CD4-positive, alpha-beta T cell treated with Interleukin-21 for 1 hour (primary cell): ENCODE measurements at places on chromosomes 6 and 20.

DNA sequence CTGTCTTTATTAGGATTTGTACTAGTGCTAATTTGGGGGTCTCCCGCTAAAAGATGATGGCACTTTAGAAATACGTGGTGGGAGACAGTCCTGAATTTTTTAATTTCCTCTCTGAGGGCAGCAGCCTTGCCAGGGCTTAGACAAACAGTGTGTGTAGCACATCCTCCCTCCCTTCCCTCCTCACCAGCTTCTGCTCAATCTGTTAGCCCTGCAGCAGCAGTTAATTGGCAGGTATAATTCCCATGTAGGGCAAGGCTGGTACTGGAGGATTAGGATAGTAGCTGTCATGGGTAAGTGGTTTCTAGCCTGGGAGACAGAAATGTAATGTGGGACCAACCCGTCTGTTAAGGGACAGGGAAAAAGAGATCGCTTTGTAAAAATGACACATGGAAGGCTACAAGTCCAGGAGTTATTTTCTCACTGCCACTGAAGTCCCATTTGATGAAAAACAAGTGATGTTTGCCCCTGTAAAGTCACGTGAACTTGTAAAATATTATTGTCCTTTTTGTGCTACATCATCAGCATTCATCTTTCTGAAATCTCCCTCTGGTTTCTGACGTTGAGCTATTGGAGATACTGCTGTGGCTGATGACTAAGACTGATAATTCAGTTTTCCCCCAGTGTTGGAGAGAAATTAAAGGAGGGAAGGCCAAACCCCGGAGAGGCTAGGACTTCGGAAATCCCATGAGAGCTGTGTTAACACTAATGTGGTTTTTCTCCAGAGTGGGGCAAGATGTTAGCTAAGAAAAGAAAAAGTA, 40.6 kb downstream of the CTNNBL1 start:
- no peak for DNase-seq

GRCh38 chr6:48290595-48290994, 179.6 kb upstream of the PTCHD4 start:
- DNase-seq, result no peak

- no peak for DNase-seq
Measured at GRCh38 chr6:144216668-144217218, 66.4 kb downstream of the STX11 start.

GRCh38 chr6:5584078-5584482, 322.8 kb downstream of the FARS2 start:
- no peak for DNase-seq

DNA sequence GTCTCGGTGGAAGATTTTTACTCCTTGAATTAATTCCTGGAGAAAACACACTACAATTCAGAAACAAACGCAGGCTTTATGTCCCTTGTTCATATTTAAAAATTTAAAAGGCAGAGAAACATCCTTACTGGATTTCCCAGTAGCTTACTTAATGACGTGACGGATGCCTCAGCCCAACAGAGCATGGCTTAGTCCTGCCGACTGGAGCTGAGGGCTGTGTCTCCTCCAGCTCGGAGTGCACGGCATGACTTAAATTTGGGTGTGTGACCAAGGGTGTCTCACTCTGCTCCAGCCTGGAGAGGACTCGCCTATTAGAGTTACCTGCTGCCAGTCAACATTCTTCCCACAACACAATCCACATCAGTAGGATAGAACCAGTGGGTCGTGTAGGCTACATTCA, 107.1 kb downstream of the PSMB1 start:
- DNase-seq, result no peak

GRCh38 chr6:12749531-12750379, 33.2 kb downstream of the PHACTR1 start:
- DNase-seq, result no peak

DNA sequence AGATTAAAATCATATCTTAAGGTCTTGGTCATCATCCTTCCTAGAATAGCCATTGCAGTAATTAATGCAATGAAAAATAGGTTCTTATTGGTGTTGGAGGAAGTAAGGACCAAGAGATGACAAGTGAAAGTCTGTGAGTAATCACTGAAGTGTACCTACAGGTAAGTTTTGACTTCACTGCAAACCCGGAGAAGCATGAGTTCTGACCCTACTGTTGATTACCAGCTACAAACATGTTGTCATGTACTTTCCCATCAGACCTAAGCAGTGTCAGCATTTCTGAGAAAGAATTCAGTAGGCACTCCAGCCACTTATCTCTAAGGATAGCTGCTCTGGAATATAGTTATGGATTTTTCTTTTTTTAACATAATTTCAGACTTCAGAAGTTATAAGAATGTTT, 280.9 kb downstream of the ZFAND3 start:
- no peak for DNase-seq

- no peak for DNase-seq
Measured at GRCh38 chr6:485655-486170, 94.2 kb downstream of the IRF4 start.

DNA sequence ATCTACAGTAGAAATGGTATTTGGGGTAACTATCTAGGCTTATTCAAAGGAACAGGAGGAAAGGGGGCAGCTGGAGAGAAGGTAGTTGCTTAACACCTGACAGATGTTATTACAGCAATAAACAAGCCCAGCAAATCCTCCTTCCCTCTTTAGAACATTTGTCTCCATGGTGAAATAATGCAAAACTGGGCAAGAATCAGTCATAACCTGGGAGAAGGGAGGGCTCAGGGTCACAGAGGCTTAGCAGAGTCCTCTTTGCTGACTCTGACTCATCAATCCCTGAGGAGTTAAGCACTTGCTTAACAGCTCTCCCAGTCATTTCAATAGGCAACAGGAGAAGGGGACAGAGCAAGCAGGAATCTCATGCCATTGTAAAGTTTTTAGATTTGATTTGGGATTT, 230.3 kb downstream of the IBTK start:
- DNase-seq, result no peak

- DNase-seq, result peak; percentile 82
Measured at GRCh38 chr6:159693894-159694545, 979 bp upstream of the SOD2 start.

DNA sequence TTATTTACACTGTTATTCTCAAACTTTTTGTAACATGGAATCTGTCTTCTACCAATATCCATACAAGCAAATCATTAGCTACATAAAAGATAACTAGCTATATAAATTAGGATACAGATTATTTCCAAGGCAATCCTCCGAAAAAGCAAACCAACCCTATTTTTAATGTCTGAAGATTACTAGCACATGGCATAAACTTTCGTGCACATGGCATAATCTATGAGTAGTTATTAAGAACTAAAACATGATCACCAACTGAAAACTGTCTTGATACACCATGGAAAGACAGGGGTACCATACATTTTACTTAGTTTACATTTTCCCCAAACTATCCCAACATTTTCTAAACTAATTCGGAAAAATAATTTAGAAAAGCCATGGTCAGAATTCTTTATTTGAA, 54.4 kb downstream of the CYP39A1 start:
- DNase-seq, result no peak

- no peak for DNase-seq
Measured at GRCh38 chr6:8881663-8882062, 446.3 kb upstream of the SLC35B3 start.

DNA sequence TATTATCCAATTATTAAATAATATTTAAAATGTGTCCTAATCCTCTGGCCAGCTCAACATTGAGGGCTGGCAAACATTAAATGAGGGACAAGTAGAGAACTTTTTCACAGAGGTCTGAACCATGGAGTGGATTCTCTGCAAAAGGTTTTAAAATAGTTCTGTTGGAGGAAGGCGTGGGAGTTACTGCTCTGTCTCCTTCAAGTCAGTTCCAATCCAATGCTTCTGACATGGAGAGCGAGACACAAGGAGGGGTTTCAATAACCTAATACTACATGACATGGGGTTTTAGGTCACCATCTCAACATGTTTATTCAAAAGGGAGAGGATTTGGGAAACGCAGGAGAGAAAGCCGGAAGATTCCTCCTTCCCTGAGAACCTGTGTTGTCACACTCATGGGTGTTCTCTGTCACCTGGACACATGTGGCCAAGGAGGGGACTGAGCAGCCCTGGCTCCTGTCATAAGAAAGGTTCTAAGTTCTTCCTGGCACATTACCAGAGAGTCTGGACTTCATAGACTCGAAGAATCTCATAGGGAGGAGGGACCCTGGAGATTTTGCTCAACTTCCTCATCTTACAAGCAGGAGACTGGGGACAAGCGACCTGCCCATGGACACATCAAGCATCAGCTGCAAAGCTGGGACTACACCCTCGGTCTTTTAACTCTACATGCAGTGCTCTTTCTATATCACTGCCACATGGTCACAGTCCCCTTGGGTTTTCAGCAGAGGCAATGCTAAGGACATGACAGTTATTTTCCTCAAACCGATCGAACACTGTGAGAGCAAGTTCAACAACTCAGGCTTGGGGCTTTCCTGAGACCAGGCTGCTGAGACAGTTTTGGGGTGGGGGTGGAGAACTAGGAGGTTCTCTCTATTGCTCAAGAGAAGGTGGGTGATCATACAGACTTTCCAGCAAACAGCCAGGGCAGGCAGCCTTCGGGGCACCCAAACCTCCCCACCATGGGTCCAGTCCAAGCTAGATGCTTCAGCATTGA, 38.6 kb downstream of the PRDM1 start:
- no peak for DNase-seq

DNA sequence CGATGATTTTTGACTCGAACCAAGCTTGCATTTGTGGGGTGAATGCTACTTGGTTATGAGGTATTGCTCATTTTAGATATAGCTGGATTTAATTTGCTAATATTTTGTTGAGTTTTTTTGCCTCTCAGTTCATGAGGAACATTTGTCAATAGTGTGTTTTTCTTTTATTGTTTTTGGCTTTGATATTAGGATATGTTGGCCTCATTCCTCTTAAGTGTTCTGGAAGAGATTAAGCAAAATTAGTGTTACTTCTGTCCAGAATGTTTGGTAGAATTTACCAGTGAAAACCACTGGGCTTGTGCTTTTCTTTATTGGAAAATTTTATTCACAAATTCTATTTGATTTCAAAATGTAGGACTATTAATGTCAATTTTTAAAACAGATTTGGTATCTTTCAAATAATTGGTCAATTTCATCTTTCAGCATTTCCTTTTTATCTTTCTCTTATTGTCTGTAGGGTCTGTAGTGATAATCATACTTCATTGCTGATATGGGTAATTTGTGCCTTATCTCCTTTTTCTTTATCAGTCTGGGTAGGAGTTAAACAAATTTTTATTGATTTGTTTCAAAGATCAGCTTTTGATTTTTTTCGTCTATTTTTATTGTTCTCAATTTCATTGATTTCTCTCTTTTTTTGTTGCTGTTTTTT, 14.1 kb downstream of the AIG1 start:
- DNase-seq, result no peak

- DNase-seq, result no peak
Measured at GRCh38 chr6:19811397-19812079, 25.6 kb upstream of the ID4 start.

- no peak for DNase-seq
Measured at GRCh38 chr20:13042458-13042794, 33.7 kb downstream of the SPTLC3 start.

DNA sequence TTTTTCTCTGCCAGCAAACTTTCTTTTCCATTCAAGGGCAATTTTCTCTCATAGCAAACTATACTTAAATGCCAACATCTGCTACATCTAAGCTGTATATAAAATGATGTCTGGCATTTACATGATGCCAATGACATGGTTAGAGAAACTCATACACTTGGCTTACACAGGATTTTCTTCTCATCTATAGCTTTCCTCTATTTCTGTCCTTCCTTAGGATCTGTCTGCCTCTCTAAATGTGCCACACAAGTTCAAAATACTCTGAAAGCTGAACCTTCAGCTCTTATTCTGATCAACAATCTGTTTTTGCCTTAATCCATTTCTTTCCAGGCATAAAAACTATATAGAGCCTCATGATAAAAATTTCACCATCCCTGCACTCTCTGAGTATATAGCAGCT, 290.9 kb upstream of the RNF217 start:
- no peak for DNase-seq

- DNase-seq, result no peak
Measured at GRCh38 chr6:63926258-63926780, 290.7 kb downstream of the PHF3 start.

DNA sequence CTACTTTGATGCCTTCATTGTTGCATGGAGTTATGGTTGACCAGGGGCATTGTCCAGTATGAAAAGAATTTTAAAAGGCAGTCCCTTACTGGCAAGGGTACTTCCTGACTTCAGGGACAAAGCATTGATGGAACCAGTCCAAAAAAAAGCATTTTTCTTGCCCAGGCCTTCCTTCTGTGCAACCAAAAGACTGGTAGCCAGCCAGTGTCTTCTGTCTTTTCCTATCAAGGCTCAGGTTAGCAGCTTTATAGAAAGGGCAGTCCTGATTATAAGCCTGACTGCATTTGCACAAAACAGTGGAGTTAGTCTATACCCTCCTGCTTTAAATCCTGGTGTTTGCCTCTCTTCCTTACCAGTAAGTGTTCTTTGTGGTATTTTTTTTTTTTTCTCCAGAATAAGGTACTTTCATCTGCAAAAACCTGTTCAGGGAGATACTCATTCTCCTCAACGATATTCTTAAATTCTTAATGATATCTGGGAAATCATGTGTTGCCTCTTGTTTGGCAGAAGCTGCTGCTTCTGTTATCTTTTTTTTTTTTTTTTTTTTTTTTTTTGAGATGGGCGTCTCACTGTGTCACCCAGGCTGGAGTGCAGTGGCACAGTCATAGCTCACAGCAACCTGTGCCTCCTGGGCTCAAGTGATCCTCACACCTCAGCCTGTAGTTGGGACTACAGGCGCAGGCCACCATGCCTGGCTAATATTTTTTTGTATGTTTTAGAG, 33.9 kb downstream of the SCAF8 start:
- no peak for DNase-seq

DNA sequence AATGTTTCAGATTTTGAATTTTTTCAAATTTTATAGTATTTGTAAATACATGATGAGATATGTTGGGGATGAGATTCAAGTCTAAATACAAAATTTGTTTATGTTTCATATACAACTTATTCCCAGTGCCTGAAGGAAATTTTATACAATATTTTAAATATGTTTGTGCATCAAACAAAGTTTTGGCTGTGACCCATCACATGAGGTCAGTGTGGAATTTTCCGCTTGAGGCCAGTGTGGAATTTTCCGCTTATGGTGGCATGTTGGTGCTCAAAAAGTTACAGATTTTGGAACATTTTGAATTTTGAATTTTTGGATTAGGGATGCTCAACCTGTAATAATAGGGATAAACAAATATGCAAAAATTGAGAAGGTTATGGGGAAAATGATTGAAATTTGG, 356.6 kb upstream of the JAG1 start:
- no peak for DNase-seq
